ENCODE measurements at places on chromosomes 6 and 20.

- no peak for DNase-seq
Measured at GRCh38 chr6:147142684-147143245, 61.5 kb upstream of the STXBP5 start.

DNA sequence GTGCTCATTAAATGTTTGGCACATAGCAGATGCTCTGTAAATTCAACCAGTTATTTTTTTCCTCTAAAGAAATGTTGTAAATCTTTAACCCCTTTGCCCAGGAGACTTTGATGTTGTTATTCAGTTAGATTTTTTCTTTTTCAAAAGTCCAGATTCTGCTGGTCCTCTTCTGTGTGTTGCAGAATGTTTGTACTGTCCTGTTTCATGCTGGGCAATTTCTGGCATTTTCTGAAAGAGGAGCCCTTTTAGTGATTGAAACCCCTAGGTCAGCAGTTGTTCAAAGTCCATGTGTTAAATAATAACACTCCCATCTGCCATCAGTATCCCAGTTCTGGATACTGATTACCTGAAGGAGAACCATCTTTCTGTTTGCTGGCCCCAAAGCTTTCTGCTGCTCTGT lies 1.3 kb upstream of the SLC17A1 start:
- DNase-seq = no peak

DNA sequence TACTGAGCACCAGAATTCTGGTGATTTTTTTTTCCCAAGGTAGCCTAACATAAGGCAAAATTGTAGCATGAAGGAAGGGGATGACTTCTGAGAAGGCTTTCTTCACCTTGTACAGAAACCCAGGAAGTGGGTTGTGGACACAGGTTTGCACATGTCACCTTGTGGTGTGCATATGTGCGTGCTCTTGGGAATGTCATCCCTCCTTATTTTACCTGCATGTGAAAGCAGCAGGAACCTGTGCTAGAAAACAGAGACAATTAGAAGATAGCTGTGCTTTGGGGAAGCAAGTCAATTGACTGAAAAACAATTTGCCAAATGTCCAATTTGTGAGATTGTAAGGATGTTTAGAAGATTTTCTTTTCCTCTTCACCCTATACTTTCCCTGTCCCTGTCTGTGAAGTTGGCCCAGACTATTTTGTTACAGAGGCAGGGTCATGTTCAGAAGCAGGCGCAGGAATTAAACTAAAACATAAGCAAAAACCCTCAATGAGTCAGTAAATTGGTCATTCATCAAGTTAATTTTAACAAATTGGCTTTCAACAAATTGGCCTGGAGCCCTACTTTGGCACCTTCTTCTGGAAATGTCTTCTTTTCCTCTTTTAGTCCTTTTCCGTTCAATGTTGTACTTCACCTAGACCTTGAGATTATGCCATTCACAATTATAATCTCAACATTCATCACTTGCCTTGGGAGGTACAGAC lies 261.2 kb downstream of the ADGB start:
- no peak for DNase-seq

DNA sequence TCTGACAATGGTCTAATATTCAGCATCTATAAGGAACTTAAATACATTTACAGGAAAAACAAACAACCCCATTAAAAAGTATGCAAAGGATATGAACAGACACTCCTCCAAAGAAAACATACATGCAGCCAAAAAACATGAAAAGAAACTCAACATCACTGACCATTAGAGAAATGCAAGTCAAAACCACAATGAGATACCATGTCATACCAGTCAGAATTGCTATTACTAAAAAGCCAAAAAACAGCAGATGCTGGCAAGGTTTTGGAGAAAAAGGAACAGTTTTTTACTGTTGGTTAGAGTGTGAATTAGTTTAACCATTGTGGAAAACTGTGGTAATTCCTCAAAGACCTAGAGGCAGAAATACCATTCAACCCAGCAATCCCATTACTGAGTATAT lies 339.0 kb upstream of the ADGRB3 start:
- no peak for DNase-seq

- DNase-seq = no peak
Measured at GRCh38 chr6:148869585-148869984, 122.8 kb downstream of the UST start.

- DNase-seq = no peak
Measured at GRCh38 chr6:114339706-114340105, 3.1 kb downstream of the HS3ST5 start.

DNA sequence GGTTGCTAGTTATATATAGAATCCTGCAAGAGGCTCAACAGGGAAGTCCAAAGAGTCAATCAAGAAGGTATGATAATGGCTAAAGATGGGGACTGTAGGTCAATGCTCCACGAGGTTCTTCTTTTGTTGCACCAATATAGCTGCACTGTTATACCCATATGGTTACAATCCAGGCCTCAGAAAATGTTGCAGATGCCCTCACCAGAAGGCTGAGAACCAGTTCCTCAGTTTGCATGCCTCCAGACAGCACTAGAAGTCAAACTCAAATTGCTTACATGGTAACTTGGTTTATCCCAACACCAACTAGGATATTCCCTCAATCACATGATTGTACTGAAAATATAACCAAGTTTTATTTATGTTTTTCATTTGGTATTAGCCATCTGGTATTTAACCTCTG lies 12.1 kb downstream of the EEF1A1 start:
- no peak for DNase-seq

DNA sequence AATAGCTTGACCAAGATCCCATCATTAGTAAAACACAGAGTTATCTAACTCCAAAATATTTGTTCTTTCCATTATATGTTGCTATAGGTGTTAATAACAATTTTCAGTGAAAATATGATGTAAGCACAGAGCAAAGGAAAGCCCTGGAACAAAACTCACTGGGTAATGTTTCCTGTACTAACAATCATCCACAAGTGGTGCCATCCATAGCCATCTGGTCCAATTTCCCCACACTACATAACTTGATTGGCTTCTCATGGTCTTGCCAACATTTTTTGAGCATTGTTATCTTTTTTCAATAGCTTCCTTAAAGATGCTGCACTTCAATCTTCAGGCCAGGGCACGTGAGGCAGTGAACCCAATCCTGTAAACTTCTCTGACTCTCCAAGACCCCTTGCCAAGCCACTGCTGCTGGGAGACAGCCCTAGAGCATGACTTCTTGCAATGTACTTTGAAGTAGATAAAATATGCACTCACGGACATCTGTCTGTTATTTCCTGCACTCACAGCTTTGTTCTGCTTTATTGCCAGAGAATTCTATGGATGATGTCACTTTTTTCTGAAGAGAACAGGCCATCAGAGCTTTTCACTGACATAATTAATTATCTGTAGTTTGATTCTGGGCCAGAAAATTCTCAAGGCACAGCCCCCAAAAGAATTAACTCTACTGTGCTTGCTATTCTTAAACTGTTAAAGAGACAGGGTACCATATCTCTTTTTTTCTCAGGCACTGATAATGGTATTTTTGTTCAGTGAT lies 97.5 kb upstream of the TMEM30A start:
- no peak for DNase-seq

DNA sequence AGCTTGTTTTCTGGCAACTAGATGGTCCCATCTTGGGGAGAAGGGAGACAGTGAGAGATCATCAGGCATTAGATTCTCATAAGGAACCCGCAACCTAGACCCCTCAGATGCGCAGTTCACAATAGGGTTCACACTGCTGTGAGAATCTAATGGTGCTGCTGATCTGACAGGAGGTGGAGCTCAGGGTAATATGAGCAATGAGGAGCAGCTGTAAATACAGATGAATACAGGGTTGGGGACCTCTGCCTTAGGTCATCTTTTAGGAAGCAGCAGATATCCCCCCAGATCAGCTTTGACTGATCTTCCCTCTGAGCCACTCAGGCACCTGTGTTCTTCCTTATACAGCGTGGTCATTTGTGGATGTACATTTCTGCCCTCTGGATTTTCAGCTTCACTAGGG lies 63.4 kb downstream of the SMOC2 start:
- DNase-seq = no peak

GRCh38 chr20:52083627-52084232 lies 107.8 kb downstream of the ZFP64 start:
- peak; percentile 7 for DNase-seq

- no peak for DNase-seq
Measured at GRCh38 chr20:47711046-47711752, 74.1 kb downstream of the SULF2 start.

DNA sequence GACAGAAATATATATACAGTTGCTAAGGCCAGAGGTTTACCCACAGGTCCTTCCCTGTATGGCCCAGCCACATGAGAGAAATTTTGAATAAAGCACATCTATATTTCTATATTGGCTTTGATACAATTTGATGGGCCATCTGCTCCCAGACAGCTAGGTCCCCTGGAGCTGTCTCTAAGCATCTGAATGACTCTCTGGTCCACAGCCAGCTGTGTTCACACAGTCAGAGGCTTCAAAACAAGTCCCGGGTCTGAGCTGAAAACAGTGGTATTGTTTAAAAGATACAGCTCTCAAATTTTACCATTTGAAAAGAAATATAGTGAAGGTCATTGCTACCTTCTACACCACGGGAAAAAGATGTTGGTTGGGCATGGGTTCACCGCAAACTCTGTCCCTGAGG lies 161.1 kb downstream of the SLC35B3 start:
- no peak for DNase-seq

DNA sequence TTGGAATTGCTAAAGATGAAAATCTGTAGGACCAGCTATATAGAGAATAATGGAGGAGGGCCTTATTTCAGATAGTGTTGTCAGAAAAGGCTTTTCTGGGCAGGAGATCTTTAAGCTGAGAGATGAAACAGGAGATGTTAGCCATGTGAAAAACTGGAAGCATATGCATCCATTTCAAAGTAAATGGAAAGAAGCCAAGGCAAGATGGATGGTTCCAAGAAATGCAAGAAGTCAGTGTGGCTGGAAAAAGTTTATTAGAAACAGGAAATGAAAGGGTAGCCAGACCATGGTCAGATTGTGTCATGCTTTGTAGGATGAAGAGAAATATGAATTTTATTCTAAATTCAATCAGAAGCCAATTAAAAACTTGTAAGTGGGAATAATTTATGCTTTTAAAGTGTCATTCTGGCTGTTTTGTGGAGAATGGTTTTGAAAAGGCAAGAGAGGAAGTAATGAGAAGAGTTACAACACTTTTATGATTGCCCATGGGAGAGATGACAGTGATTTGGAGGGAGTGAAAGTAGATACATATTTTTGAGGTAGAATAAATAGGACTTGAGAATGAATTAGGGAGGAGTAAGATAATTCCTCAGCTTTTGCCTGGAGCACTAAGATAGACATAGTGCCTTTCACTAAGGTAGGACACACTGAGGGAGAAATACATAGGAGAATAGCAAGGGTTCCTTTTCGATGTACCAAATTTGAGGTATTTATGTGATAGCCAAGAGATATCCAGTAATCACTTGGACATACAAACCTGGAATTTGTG lies 620.1 kb downstream of the HTR1B start:
- DNase-seq = no peak

DNA sequence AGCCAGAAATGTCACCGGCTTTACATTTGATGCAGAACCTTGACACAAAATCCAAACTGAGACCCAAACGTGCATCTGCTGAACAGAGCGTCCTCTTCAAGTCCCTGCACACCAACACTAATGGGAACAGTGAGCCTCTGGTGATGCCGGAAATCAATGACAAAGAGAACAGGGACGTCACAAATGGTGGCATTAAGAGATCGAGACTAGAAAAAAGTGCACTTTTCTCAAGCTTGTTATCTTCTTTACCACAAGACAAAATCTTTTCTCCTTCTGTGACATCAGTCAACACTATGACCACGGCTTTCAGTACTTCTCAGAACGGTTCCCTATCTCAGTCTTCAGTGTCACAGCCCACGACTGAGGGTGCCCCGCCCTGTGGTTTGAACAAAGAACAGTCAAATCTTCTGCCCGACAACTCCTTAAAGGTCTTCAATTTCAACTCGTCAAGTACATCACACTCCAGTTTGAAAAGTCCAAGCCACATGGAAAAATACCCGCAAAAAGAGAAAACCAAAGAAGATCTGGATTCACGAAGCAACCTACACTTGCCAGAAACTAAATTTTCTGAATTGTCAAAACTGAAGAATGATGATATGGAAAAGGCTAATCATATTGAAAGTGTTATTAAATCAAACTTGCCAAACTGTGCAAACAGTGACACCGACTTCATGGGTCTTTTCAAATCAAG lies 108.4 kb downstream of the RTN4IP1 start:
- peak; percentile 85 for DNase-seq

DNA sequence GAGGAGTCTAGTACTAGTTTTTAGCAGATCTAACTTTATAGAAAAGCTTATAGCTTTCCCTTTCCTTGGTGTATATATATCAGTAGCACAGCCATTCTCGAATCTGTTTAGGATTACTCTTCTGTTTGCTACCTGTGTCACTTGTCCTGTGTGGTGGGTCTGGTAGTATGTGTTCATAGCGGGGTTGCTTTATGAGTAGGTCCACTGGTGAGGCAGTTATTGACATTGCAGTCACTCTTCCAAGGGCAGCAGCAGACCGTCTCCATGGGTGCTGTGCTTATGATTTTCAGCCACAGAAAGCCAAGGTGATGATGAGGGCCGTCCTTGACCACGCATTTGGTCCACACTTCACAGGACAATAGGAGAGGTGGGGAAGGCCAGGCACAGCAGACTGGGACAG lies 171.5 kb downstream of the CDKAL1 start:
- no peak for DNase-seq

DNA sequence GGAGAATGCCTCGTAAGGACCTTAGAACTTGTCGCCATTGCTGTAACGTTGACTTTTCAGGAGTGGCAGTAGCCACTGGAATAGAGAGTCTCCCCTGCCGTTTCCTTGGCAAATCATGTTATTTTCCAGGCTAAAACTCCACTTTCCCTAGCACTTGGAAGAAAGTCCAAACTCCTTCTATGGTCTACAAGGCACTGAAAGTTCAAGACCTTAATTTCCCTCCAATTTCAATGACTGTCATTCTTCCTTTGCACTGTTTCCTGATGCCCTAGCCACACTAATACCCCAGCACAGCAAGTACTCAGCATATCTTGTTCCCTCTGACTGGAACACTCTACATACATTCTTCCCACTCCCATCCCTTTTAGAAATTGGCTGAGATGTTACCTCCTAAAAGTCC lies 1.8 kb upstream of the TBPL1 start:
- no peak for DNase-seq

- DNase-seq = no peak
Measured at GRCh38 chr20:32920066-32920465, 61.3 kb downstream of the EFCAB8 start.

GRCh38 chr20:56845546-56846086 lies 216.5 kb downstream of the TFAP2C start:
- DNase-seq = no peak

GRCh38 chr6:108024427-108025073 lies 50.0 kb downstream of the OSTM1 start:
- no peak for DNase-seq

DNA sequence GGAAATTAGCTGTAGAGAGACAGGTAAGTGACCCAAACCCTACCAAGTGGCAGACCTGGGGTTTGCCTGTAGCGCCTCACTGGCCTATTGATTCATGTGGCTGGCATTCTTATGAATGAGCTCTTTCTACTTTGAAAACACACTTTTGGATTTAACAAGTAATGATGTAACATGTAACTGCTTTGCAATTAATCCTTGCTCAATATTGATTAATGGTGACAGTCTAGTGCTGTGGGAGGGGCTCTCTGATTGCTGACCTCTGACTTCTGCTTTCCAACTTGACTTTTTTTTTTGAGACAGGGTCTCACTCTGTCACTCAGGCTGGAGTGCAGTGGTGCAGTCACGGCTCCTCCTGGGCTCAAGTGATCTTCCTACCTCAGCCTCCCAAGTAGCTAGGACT lies 82.7 kb downstream of the TIAM2 start:
- DNase-seq = no peak

GRCh38 chr6:167787896-167788562 lies 38.7 kb upstream of the AFDN start:
- no peak for DNase-seq

GRCh38 chr6:138978229-138978628 lies 9.8 kb downstream of the REPS1 start:
- DNase-seq = no peak

GRCh38 chr6:163260111-163260895 lies 154.2 kb upstream of the QKI start:
- DNase-seq = no peak
